ENCODE measurements at places on chromosomes 13 and 19.

- DNase-seq, result peak; percentile 9
Measured at GRCh38 chr13:50800091-50800739, 43.3 kb downstream of the DLEU7 start.

- DNase-seq, result no peak
Measured at GRCh38 chr19:2324220-2324948, 4.0 kb downstream of the LSM7 start.

- no peak for DNase-seq
Measured at GRCh38 chr13:23510544-23510916, 59.7 kb upstream of the TNFRSF19 start.

DNA sequence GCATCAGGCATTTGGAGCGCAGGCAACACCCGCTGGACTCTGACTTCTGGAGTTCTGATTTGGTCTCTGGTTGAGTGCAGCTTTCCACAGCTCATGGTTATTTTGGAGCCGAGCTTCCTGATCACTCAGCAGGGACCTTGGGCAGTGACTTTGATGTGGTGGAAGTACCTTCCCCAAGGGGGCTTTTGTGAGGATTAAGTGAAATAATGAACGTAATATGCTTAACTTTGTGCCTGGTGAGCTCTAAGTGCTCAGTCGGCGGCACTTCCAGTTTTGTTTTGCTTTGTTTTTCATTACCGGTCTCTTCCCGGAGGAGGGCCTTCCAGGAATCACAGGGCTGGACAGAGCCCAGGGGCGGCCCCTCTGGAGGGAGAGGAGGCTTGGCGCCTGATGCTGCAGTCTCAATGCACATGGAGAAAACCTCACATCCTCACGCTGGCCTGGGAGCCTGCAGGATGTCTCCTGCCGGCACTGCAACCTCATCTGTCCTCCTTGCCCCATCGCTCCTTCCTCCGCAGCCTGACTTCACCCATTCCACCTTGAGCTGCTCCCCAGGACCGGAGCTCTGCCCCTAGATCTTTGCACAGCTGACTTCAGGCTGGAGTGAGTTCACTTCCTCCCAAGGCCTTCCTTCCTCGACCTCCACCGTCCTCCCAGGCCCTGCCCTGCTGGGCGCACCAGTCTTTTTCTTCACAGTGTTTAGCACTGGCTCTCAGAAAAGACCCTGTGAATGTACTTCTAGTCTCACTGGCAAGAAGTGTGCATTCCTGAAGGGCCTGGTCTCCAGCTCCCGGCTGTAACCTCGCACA is 1.5 kb downstream of the PLEKHF1 start:
- peak; percentile 66 for DNase-seq

DNA sequence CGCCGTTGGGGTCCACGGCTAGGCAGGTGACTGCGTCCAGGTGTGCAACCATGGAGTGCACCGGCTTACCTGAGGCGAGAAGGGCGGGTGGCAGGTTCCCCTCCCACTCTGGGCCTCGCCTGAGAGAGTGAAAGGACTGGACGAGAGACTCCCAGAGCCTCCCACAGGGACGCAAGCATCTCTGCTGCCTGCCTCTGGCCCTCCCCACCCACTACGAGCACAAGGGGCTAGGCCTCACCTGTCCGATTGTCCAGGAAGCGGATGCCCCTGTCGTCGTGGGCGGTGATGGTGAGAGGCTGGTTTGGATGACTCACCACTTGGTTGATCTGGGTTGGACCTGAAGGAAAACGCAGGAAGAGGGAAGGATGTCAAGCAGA is 5.1 kb upstream of the PRKD2 start:
- DNase-seq, result no peak

DNA sequence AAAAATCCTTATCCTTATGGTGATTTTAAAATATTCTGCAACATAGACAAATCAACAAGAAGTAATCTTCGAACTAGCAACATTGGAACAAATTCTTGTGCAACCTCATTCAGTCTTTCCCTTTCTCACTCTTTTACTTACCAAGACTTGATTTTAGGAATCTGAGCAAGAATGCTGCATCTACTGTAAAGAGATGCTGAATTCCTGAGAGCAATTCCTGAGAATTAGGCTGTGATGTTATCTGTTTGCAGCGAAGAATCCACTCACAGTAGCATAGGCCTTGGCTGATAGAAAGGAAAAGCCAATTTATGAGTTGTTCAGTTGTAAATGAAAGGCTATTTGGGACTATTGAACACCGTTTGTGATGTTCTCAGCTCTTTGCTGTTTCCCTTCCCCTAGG is 144.3 kb downstream of the CRYL1 start:
- no peak for DNase-seq

GRCh38 chr19:18895038-18895823 is 727 bp downstream of the CERS1 start:
- peak; percentile 40 for DNase-seq

GRCh38 chr19:50030225-50030624 is 4.4 kb downstream of the ZNF473 start:
- no peak for DNase-seq

DNA sequence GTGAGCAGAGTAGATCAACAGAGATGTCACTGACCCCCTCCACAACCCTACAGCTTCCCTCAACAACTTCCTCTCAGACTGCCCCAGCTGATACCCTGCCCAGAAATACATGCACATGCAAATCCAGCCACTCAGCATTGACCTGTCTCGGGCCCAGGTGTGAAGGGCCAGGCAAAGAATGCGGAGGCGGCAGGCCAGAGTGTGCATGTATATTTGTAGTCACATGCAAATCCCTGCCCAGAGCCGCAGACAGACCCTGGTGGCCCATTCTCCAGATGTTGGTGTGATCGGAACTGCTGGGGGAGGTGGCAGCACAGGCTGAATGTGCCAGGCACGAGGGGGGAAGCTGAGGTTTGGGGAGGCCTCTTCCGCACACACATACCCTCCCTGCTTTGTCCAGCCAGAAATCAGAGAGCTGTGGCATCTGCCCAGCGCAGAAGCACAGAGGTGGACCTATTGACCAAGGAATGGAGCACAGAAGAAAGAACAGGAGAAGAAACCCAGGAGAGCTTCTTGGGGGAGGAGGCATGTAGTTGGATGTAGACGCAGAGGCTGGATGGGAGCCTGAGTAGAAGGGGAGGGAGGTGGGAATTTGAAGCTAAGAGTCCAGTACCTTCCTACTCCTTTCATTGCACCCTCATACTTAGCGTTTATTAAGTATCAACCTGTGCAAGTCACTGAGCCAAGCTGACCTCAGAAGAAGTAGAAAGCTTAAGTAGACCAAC is 14.4 kb downstream of the MEF2B start:
- DNase-seq, result no peak

DNA sequence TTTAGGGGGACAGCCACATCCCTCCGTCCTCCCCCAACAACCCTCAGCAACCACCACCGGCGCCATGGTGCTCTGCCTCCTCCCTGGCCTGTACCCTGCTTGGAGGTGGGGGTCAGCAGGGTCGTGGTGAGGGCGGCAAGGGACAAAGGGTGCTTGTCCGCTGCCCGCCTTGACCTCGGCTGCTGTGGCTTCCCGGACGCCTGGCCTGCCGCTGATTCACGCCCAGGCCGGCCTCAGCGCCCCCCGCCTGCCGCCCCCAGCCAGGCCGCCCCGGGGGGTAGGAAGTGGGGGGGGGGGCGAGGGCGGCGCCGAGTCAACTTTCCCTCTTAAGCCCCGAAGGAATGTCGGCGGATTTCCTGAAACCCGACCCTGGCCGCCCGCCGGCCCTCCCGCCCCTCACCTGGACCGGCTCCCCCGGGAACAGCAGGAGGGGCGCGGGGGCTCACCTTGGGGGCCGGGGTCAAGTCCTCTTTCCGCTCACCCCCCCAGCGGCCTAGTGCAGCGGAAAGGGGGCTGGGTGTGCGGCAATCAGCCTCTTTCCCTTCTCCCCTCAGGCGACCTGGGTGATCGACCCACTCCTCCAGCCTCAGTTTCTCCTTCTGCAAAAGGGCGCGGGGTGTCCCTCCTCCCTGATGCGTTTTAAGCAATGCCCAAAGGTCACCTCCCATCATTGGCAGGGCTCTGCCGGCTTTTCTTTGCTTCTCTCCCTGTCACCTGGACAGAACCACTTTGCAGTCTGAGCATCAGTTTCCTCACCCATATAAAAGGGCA is 1.9 kb upstream of the TMEM59L start:
- DNase-seq, result no peak

DNA sequence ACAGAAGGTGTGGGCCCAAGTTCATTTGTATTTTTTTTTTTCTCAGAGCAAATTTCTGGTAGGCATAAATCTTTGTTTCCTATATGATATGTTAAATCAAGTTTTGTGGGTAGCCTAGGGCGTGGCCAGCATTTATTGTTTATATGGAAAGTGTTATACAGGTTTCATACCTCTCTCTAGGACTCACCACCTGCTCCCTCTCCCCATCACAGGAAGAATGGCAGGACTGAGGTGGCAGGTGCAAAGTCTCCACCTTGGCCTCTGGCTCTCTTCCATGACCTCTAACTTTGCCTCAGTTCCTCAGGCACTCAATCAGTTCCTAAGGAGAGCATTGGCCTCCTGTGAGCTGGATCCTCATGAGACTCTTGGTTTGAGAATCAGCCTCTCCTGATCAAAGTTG is 172.3 kb upstream of the TSC22D1 start:
- DNase-seq, result no peak

DNA sequence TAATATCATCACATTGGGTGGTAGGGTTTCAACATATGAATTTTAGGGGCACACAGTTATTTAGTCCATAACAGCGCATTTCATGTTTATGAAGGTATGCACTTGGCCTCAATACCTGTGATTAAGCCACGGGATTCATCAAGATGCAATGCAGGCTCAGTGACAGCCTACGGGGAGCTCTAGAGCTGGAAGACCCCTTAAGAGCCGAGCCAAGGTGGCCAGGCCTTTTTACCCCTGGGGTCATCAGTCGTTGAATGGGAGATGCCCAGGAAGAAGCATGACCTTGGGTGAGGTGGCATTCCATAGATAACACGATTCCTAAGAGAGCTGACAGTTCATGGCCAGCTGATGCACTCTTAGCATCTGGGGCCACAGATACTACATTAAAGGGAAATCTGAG is 380.0 kb downstream of the ZNF536 start:
- DNase-seq, result no peak

DNA sequence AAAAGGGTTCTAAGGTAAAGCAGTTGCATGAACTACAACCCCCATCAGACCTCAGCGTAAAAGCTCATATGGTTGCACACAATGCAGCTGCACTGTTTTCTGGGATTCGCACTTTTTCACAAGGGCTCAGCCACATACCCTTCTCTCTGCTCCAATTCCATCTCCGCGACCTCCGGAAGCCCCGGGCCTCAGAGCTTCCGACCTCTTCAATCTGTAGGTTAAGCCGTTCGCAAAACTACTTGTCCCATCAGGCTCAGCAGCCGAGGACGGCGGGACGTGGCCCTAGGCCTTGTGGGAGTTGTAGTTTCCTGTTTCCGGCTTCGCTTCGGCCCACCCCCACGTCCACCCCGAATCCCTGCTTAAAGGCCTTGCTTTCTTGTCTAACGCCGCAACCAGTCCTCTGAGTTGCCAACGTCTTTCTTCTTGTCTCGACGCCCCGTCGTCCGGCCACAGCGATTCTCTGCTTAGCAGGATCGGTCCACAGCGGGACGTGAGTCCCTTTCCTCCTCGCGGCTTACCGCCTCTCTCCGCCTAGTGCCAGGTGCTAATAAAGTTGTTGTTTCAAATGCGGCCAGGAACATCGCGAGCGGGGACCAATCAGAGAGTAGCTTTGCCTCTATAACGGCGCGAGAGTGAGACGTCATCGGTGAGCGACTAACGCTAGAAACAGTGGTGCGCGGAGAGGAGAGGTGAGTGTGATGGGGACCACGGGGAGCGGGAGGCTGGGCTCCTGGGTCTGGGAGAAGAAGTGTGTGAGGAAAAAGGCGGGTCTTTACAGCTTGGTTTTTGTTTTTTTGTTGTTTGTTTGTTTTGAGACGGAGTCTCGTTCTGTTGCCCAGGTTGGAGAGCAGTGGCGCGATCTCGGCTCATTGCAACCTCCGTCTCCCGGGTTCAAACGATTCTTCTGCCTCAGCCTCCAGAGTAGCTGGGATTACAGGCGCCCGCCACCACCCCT is at the start of the genes PRPF31 and TFPT:
TSS of gene PRPF31 (plus strand) at position 646 of the 955 bp plus-strand sequence. CDS start 2,525 bp downstream, outside the sequence.
TSS of gene TFPT (minus strand) at position 549 of the 955 bp plus-strand sequence. CDS start at position 161, 388 bp downstream.
- peak; percentile 99 for DNase-seq

- no peak for DNase-seq
Measured at GRCh38 chr13:93562676-93563075, 336.1 kb downstream of the GPC6 start.

GRCh38 chr13:94674609-94675348 is 37.6 kb downstream of the SOX21 start:
- DNase-seq, result peak; percentile 35

DNA sequence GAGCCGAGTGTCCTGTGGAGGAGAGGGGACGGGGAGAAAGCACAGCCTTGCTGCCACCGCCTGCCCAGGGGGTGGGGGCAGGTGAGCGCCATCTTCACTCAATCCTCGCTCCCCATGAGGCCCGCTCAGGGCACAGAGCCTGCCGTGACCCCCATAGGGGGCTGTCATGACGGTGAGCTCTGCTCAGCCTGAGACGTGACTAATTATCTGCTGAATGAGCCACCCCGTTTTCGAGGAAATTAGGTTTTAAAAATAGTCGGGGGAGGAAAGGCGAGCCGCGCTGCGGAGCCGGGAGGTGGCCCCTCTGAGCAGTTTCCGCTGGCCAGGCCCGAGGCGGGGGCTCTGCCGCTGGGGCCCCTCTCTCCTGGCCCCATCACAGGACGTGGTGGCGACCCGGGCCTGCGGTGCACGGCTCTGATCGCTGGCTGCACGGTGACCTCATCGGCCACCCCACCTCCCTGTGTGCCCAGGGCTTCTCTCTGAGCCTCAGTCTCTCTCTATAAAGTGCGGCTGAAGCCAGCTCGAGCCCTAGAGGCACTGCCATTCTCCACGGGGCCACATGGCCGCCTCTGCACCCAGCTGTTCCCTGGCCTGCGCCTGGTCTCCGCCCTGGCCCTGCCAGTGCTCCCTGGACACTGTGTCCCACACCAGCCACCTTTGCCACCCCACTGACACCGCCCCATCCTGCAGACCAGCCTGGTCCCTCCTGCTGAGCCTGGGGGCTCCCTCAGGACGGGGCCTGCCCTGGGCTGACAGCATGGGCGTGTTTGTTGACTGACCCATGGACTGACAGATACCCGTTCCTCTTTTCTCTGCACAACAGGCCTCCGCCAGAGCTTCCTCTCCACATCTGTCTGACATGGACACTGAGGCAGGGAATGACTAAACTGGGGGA is 28.3 kb downstream of the PIP5K1C start:
- no peak for DNase-seq

DNA sequence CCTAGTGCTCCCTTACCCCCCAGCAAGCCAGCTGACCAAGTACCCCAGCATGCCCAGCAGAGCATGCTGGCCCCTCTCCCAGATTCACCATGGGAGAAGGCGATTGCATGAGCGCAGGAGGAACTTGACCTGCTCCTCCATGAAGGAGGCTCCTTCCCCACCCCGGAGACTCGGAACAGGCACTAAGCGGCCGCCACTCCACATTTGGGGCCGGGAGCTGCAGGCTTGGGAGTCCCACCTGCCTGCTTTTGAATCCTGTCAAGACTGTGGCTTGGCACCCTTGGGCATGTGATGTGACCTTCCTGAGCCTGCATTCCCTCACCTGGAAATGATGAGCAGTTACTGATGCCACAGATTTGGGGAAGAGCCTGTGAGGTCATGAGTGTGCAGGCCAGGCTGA is 12.7 kb upstream of the TIMM50 start:
- DNase-seq, result no peak

GRCh38 chr13:57634839-57635165 is 3.3 kb downstream of the PCDH17 start:
- no peak for DNase-seq

All from fibroblast of skin of scalp (primary cell).